ENCODE measurements at places on chromosomes 7 and 10.

DNA sequence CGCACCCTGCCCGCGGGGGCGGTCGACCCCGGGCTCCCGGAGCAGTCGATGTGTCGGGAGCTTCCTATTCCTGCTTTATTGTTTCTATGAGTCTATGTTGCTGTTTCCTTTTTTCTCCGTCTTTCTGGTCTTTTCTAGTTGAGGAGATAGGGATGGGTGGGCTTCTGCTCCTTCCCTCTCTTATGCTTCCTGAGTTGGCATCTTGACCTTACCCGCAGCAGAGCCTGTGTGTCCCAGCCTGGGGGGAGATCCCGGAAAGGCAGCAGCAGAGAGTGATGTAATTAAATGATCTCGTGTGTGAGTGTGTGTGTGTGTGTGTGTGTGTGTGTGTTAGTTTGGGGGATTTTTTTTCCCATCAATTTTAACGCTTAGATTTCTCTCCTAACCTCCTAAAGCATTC lies 486 bp upstream of the SORCS1 start:
- DNase-seq = no peak

GRCh38 chr7:69871213-69871885 lies 273.1 kb downstream of the AUTS2 start:
- peak; percentile 27 for DNase-seq

GRCh38 chr10:93576888-93577287 lies 10.4 kb downstream of the FFAR4 start:
- no peak for DNase-seq

GRCh38 chr10:26621889-26622711 lies 75.4 kb upstream of the PDSS1 start:
- DNase-seq = no peak

GRCh38 chr10:110304394-110304779 lies 333 bp downstream of the SMNDC1 start:
- no peak for DNase-seq

GRCh38 chr7:597348-598178 lies 77.9 kb upstream of the PDGFA start:
- no peak for DNase-seq

DNA sequence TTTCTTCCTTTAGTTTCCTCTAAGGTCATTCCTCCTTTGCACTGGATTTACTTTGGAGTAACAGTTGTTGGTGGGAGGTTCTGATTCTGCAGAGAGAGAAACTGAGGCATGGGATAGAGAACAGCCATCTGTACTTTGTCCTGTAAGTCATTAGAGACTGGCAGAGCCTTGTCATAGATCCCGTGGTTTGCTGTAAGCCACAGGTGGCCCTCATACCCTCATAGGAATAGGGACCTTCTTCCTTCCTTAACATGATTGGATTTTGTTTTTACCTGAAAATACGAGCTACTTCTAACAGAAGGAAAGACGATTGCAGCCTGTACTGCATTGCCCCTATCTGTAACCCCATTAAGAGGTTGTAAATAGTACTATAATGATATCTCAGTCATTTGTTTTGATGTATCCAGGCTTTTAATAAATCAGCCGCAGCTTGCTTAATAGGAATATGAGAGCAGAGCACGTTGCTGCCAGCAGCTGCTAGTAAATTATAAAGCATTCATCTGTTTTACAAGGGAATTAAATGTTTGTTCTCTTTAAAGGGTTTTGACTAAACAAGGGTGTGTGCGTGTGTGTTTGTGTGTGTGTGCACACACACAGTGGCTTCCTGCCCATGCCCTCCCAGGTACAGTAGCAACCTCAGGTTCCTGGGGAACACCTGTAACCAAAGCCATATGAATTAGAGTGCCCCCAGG lies 249.8 kb downstream of the AUTS2 start:
- DNase-seq = no peak

DNA sequence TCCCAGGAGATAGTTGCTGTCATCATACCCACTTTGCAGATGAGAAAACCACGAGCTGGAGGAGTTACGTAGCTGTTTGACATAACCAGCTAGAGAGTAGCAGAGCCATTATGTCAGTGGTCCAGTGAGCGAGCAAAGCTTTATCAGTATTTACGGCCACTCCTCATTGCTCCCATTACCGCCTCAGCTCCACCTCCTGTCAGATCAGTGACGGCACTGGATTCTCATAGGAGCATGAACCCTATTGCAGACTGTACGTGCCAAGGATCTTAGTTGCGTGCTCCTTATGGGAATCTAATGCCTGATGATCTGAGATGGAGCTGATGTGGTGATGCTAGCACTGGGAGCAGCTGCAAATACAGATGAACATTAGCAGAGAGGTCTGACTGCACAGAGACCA lies 9.2 kb upstream of the SFMBT2 start:
- DNase-seq = no peak

DNA sequence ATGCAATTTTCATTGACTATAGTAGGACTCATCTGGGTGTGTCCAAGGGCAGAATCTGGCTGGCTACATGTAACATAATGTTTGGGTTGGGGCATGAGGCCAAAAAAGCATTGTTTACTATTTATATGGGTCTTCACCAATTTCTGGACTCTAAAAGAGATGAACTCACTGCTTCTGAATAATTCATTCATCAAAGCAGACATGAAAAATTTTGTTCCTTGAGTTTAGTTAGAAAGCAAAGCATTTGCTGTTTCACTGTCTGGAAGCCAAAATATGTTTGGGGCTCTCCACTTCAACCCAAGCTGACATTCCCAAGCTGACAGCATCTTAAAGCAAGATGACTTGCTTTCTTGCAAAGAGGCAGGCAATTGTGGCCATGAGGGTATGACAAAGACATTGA lies 670.6 kb downstream of the SUGCT start:
- no peak for DNase-seq

- no peak for DNase-seq
Observed at GRCh38 chr7:123360631-123361030, 160.9 kb upstream of the SLC13A1 start.

DNA sequence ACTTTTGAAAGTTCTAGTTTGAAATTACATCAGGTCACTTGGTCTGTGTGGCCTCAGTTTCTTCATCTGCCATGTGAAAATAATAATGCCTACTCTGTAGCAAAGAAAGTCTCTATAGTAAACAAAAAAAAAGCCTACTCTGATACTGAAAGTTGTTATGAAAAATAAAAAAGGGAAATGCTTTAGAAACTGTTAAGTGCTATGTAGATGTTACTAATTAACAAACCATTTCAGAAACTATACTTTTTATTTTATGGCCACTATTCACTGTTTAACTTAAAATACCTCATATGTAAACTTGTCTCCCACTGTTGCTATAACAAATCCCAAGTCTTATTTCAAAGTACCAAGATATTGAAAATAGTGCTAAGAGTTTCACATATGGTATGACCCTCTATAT lies 50.6 kb downstream of the CFTR start:
- no peak for DNase-seq

- no peak for DNase-seq
Observed at GRCh38 chr10:110989016-110989415, 69.6 kb downstream of the SHOC2 start.

- DNase-seq = no peak
Observed at GRCh38 chr7:127872122-127872521, 159.1 kb downstream of the LRRC4 start.

DNA sequence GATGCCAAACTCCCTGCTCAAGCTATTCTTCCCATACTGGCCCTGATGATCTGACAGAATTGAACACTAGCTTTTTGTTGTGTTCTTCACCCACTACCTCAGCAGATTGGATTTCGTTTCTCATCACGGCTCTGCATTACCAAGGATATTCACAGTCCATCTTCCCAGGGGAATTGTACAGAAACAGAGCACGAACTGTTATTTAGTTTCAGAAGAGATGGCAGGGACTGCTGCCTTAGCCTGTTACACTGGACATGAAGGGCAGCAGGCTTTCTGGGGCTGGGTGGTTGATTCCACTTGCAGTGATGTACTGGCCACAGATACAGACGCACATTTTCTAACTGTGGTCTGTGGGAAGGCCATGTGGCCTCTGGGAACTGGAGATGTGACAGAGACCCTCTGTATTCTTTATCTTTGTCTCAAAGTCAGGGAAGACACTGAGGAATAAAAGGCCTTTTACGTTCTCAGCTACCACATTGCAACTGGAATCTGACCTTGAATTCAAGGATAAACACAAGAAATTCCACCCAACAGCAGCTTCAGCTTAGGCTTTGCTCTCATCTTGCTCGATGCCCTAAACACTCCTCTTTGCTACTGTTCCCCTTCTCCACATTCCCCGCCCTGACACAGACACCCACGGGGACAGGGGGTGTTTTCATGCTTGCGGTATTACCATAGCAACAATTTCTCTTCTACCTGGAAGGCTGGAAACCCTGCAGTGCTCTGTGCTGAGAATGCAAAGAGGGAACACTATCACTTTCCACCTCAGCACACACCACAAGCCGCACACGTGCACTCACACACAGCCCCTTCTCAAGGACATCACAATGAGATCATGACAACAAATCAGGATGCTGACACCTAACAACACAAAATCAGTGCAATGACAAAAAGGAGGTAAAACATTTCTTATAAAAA lies 81.7 kb downstream of the RNF216 start:
- peak; percentile 82 for DNase-seq

GRCh38 chr7:37181550-37181932 lies 267.1 kb downstream of the ELMO1 start:
- DNase-seq = no peak

- no peak for DNase-seq
Observed at GRCh38 chr7:12909483-12909882, 222.1 kb downstream of the ARL4A start.

DNA sequence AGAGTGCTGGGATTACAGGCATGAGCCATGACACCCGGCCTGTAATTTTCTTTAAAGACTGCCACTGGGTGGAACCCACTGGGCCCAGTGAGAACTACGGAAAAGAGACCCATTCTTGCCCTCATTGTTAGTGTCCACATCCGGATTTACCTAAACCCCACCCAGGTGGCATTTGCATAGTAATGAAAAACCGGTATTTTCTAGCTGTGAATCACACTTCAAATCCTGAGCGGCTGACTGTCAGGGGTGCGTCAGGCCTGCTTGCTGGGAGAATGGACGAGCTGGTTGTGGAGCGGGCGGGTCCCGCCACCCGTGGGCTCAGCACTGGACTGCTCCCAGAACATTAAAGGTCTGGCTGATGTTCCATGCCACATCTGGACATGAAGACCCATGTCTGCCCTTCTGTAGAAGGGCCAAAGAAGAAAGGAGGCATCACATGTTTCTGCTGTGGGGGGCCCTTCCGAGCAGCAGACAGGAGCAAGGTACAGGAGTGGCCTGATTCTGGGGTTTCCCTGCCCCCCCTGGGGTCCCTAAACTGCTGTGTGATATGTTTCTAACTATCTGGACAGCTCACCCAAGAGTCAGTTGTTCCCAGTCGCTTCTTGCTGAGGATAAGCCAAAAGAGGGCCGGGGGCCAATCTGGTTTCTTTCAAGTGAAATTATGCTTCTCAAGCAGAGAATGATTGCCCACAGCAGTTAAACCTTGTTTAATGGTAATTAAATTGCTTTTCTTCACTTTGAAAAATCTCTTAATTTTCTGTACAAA lies 46.4 kb downstream of the KIAA1217 start:
- DNase-seq = no peak

DNA sequence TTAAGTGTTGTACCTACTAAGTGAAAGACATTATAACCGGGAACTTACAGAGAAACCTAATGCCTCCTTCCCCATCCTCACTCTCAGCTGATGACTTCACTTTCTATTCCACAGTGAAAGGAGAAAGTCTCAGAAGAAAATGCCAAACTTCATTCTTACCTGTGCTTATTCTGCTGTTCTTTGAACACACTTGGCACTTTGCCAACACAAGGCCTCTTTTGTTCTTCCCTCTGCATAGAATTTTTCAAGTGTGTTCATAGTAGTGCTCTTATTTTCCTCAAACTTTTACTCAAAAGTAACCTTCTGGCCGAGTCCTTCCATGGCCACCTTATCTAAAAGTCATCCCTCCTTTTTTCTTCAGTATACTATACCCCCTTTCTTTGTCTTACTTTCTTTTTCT lies 59.4 kb upstream of the ETV1 start:
- no peak for DNase-seq

DNA sequence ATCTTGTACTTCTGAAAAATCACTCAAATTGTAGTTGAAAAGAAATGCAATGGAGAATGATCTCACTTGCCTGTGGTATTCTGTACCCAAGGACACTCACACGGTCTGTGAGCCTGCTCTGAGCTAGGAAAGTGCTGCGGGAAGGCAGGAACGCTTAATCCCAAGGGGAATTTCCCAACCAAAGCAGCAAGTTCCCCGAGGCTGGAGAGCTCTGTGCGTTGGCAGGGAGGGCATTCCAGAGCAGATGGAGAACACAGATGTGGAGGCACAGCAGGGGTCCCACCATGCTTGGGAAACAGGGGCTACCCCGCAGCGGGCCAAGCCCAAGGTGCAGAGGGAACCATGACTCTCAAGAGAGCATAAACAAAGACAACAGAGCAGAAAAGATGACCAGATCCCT lies 13.6 kb downstream of the SVIL start:
- no peak for DNase-seq

GRCh38 chr10:32104622-32105509 lies 48.6 kb upstream of the KIF5B start:
- DNase-seq = no peak

DNA sequence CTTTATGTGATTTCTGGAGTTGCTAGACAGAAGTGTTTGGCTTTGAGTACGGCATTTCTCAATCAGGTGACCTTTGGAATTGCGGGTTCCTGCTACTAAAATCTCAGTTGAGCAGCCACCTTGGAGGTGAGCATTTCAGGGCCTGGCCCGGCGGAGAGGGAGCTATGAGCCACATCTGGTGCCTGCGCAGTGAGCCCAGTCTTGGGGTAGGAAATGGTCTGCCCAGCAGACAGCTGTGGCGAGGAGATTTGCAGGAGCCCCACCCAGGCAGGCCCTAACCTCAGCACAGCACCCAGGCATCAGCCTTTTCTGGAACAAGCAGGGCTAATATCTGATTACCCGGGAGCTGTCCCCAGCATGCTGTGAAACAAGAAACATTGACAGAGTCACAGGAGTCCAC lies 547.9 kb upstream of the FOXK1 start:
- DNase-seq = no peak

Data from pons (tissue), 1 donor.